Renal cortical epithelial cell (primary cell): ENCODE measurements at places on chromosomes 7 and 10.

DNA sequence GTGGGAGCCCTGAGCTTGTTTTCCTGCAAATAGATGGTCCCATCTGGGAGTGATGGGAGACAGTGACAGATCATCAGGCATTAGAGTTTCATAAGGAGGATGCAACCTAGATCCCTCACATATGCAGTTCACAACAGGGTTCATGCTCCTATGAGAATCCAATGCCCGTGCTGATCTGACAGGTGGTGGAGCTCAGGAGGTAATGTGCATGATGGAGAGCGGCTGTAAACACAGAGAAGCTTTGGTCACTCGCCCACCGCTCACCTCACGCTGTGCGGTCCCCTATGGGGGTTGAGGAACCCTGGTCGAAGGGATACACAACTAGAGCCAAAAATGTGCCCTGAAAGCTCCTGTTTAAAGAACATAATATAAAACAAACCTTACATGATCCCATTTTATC, 88.5 kb upstream of the CREB5 start:
- DNase-seq: no peak

DNA sequence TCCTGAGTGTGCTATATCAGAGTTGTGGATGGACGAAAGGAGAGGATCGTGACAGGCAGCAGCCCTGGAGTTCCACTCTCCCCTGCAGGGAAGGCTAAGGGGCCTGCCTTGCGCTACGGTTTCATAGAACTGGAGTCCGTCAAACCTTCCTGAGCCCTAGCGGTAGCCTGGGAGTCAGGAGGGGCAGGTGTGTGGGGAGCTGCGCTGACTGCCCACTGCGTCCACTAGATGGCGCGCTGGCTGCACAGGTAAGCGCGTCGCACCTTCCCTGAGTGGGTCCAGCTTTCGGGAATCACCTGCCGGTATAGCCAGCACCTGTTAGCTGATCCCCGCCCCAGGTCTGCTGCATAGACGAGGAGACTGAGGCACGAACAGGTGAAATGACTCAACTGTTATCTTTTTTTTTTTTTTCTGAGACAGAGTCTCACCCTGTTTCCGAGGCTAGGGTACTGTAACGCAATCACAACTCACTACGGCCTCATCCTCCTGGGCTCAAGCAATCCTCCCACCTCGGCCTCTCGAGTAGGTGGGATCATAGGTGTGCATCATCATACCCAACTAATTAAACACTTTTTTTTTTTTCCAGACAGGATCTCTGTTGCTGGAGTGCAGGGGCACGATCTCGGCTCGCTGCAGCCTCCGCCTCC, 20.2 kb upstream of the BAIAP2L1 start:
- peak; percentile 49 for DNase-seq

DNA sequence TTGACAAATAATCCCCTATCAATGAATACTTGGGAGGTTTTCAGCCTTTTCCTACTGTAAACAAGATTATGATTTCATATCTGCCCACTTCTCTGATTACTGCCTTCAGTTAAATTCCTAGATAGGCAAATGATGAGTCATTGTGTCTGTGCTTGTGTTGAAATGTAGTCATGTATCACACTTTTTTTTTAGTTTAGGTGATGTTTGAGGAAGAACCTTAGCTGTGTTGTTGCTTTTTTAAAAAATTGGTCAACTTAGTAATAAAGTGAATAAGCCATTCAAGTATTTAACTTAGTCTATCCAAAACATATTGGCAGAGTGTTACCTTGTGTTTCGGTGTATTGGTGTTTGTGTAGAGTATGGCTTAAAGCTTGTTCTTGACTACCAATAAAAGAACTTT, 60.0 kb downstream of the WAC start:
- DNase-seq: peak; percentile 87

- DNase-seq: no peak
These were observed 61.6 kb downstream of the GOLGA7B start for GRCh38 chr10:97911217-97911616.

- no peak for DNase-seq
These were observed 35.0 kb upstream of the LSM8 start for GRCh38 chr7:118148930-118149329.

DNA sequence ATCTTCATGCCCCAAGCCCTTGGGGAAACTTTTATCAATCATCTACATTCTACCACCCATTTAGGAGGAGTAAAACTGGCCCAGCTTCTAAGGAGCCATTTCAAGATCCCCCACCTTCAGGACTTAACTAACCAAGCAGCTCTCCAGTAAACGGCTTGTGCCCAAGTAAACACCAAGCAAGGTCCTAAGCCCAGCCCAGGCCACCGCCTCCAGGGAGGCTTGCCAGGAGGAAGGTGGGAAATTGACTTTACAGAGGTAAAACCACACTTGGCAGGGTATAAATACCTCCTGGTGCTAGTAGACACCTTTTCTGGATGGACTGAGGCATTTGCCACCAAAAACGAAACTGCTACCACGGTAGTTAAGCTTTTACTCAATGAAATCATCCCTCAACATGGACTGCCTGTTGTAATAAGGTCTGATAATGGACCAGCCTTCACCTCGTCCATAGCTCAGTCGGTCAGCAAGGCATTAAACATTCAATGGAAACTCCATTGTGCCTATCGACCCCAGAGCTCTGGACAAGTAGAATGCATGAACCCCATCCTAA, 5.6 kb downstream of the AKR1B15 start:
- no peak for DNase-seq

- peak; percentile 46 for DNase-seq
These were observed 157.3 kb downstream of the TMEM178B start for GRCh38 chr7:141231018-141231792.

- DNase-seq: no peak
These were observed 41.4 kb downstream of the LRRC20 start for GRCh38 chr10:70341016-70341415.

- peak; percentile 1 for DNase-seq
These were observed 137.8 kb upstream of the CNTNAP2 start for GRCh38 chr7:145978769-145979168.

DNA sequence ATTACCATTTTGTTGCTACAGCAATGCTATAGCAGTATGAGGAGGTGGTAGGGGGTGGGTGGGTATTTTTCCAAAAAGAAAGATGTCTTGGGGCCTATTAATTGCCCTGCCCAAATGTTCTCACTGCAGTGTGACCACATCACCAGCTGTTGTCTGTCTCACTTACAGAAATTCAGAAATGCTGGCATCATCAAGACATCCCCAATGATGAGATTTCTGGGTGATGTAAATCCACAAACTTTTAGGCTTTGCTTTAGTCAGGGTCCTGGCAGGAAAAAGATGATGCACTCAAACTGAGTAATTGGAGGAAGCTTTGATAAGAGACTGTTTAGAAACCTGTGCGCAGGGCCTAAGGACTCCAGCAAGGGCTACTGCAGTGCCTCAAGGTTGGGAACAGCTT, 56.2 kb upstream of the OPN4 start:
- no peak for DNase-seq

- no peak for DNase-seq
These were observed 306.9 kb upstream of the DGKB start for GRCh38 chr7:15209429-15209828.

DNA sequence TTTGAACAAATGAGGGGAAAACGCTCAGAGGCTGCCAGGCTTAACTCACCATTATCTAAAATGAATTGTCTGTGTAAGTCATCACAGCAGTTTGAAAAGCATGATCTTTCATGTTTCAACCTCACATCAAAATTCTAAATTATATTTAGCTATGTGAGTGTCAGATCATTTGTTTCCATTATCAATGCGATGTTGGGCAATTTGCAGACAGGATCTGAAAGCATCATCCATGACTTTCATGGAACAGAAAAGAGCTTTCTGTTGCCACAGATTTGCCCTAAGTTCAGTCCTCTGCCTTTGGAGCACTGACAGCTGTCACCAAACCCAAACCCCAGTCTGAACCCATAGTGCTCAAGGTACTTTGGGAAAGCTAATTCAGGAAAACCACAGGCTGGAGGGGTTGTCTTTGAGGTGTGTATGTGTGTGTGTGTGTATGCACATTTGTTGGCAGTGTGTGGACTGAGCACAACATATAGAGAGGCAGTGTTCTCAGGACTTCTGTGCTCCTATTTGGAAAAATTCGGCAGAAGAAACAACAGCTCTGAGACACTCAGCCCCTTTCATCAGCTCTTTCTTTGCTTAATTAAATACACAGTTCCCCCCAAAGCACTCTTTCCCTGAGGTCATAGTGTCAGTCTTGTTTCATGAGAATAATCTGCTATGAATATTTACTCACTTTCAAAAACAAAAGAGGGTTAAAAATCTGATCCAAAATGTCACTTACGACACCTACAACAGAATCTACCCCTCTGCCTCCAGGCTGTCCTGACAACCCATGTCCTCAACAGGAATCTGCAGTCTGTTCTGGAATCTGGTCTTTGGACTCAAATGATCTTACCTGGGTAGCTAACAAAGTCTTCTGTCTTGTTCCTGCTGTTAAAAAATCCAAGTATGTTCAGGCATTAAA, 188.5 kb upstream of the KLF14 start:
- peak; percentile 79 for DNase-seq

DNA sequence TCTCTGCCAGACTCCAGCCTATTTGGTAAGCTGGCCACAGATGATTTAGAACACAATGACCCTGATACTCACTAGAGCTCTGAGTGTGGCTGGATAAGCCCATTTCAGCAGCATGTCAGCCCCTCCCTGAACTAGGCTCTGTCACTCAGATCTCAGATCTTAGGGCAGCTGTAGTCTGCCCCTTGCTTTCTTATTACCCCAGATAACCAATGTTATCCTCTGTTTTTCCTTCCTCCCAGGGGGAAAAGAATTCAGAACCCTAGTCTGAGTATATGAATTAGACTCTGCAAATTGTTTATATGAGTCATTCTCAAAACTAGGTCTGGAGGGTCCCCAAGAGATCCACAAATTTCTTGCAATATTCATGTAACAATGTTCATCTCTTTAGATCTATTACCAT, 286.2 kb downstream of the KCNMA1 start:
- DNase-seq: no peak

DNA sequence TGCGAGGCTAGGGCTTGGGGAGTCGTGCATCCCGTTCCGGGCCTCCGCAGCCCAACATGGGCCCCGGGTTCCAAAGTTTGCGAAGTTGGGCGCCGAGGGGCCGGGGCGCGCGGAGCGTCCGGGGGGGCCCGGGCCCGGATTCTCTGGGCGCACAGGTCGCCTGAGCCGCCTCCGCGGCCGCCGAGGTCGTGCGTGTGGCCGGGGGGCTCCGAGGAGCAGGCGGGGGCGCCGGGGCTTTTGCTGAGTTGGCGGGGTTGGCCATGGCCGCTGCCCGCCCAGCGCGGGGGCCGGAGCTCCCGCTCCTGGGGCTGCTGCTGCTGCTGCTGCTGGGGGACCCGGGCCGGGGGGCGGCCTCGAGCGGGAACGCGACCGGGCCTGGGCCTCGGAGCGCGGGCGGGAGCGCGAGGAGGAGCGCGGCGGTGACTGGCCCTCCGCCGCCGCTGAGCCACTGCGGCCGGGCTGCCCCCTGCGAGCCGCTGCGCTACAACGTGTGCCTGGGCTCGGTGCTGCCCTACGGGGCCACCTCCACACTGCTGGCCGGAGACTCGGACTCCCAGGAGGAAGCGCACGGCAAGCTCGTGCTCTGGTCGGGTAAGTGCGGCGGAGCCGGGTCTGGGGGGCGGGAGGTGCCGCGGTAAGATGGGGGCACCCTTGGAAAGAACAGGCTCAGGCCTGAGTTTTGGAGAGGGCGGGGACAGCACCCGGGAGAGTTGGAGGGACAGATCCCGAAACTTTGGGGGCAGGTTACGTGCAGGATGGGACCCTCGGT, 643 bp downstream of the SMO start:
- DNase-seq: no peak

DNA sequence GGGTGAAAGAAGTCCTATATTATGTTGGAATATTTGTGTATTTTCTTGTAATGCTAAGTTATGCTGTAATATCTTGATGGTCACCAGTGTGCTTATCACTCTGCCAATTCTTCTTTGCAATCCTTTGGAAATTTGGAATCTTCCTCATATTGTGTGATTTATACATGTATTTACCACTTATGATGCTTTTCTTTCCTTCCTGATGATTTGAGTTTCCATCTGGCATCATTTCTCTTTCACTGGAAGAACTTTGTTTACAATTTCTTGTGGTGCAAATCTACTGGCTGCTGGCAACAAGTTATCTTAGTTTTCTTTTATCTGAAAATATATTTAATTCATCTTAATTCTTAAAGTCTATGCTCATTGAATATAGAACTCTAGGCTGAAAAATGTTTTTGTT, 29.2 kb downstream of the CFAP69 start:
- no peak for DNase-seq

- DNase-seq: peak; percentile 58
These were observed 1101.1 kb downstream of the SORCS3 start for GRCh38 chr10:105742184-105742583.

- DNase-seq: peak; percentile 60
These were observed 58.8 kb upstream of the AKR1E2 start for GRCh38 chr10:4767033-4767814.

- DNase-seq: peak; percentile 72
These were observed 43.0 kb downstream of the PODXL start for GRCh38 chr7:131513245-131514061.
